B cell (primary cell): ENCODE measurements at places on chromosomes 6 and 20.

DNA sequence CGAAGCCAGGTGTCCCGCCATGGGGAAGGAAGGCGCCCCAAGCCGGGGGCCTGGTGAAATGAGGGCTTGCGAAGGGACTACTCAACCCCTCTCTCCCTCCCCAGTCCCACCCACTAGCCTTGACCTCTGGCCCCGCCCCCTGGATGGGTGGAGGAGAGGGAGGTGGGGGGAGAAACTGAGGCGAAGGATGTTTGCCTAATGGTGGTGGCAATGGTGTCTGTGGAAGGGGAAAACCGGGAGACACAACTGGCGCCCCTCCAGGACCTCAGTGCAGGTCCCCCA, at the start of gene POU5F1:
Gene POU5F1 (minus strand): TSS at position 83 of the 282 bp plus-strand sequence. CDS start 62 bp downstream, at position 21.
- no peak for DNase-seq

GRCh38 chr20:36493801-36494114, 47.6 kb upstream of the MYL9 start:
- DNase-seq = no peak

GRCh38 chr6:14664621-14665315, 547.2 kb downstream of the CD83 start:
- peak; percentile 12 for DNase-seq

- DNase-seq = peak; percentile 70
Measured at GRCh38 chr6:41302638-41303037, 16.2 kb upstream of the TREM1 start.

DNA sequence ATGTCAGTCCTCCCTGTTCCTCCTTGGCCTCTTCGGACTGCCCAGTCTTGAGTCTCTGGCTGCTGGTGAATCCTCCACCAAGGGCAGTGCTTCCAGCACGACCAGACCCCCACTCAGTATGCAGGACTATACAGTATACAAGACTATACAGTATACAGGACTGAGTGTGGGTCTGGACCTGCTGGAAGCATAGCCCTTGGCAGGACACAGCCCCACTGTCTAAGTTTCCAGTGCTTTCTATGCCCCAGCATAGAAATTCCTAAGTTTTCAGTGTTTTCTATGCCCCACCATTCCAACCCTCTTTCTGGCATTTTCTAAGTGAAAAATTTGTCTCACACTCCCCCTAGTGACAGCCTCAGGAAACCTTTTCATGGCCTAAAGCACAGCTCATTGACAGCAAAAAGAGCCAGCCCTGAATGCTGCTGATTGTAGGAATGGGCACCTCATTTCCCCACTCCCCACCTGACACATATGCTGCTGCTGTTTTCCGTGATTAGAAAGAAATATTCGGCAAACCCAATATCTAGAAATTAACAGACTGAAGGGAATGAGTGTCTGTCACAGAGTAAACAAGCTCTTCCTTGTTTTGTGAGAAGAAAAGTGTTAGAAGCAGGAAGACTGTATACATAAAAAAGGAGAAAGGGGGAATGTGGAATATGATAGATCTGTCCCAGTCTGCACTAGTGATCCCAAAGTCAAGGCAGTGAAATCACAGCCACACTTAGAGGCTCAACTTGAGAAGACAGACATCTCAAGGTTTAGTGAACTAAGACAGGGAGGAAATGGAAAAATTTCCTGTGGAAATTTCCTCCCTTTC, 206.9 kb downstream of the IBTK start:
- peak; percentile 14 for DNase-seq

DNA sequence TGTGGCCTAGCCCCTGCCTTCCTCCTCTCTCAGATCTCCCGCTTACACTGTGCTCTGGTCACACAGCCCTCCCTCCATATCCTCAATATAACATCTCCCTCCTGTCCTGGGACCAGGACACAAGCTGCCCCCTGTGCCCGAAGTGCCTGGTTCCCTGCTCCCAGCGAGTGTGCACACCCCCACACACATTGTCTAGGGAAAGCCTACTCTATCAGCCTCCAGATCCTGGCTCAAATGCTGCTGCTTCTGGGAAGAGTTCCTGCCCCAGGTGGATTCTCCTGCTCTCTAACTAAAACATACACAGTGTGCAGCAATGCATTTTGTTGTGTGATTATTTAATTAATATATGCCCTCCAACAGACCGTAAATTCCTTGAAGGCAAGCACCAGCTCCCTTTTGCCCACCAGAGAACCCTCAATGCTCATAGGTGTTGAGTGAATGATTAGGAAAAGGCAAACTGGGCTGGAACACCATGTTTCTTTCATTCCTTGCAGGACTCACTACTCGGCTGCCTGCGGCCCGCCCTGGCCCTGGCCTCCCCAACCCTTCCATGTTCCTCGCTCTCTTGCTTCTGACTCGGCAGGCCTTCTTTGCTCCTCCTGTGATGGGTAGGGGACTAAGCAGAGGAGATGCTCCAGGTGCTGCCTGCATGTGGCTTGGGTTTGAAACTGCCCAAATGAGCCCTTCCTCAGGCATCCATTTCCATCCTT, 194.6 kb downstream of the ZDHHC14 start:
- DNase-seq = no peak

DNA sequence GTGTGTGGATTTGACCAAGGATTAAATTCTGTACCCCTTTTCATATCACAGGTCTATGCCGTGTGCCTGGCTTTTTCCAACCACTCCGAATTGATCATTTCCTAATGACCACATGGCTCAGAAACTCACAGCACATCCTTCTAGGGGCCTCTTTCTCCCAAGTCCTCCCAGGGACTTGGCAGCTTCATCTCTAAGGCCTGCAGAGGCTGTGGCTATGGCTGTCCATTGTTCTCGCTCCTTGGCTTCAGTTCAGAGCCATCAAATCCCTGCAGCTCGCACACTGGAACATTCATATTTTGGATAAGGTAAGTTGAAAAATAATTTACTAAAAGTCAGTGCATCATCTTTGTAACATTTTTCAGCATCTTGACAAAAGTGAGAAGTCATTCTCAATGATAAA, 497.2 kb upstream of the CDH4 start:
- no peak for DNase-seq

DNA sequence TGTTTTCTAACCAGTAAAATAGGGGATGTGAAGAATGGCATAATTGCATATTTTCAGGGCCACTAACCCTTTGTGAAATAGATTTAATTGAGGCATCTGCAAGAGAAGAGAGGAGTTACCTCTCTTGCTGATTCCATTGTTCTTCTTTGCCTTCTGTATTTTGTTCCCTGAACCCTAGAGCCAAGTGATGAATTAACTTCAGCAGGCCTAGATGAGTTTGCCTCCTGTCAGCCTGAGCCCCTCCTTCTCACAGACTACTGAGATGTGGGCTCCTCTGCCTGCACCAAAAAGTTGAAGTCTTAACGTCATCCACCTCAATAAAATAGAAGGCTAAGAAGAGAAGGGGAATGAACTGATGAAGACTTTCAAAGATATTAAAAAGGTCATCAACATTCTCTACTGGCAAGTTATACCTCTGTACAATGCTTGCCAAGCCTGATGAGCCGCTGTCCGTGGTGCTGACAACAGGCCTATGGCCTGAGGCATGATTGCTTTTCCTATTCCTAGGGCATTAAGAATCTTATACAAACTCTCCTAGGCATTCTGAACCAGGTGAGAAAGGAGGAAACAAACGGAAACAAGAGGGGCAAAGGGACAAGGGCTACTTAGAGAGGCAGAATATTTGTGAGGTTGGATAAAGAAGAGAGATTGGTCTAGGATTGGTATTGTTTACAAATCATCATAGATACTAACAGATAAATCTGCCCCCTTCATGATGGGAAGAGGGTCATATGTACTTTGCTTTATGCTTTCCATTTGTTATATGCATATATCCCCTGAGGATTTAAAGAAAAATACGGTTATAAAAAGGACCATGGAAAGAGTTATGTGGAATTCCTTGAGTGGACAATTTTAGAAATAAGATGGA, 46.8 kb downstream of the CD24 start:
- DNase-seq = peak; percentile 23
